ENCODE measurements at places on chromosomes 3 and 15.

- no peak for DNase-seq
These were observed 86.6 kb downstream of the GAP43 start for GRCh38 chr3:115709931-115710330.

DNA sequence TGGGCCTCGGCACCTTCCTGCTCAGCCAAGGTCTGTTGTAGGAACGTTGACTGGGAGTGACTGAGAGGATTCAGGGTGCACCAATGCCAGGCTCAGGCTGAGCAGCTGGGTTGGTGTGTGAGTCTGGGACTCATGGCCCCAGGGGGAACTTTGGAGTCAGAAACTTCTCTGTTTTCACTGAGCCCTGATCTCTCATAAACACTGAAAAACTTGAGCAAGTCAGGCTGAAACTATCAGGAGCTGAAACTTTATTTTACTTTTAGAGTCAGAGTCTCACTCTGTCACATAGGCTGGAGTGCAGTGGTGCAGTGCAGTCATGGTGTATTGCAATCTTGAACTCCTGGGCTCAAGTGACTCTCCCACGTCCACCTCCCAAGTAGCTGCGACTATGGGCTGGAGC, 3.0 kb downstream of the TRAK1 start:
- DNase-seq, result no peak

DNA sequence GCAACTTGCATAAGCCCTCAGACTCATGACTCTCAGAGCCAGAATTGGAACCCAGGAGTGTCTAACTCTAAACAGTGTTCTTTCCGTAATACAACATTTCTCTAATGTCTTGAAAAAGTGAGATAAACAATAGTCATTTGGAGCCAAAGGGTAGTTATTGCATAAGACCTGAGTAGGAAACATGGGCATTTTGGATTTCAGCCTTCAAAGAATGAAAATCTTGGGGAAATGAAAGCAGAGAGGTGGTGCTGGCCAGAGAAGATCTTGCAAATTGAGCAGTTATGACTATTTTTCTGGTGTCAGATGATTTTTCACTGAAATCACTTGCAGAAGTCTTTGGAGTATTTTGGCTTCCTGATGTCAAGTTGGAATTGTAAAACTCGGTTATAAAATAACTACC, 379.4 kb downstream of the DIPK2A start:
- DNase-seq, result no peak

GRCh38 chr3:193884652-193885051, 251.3 kb upstream of the HES1 start:
- no peak for DNase-seq

DNA sequence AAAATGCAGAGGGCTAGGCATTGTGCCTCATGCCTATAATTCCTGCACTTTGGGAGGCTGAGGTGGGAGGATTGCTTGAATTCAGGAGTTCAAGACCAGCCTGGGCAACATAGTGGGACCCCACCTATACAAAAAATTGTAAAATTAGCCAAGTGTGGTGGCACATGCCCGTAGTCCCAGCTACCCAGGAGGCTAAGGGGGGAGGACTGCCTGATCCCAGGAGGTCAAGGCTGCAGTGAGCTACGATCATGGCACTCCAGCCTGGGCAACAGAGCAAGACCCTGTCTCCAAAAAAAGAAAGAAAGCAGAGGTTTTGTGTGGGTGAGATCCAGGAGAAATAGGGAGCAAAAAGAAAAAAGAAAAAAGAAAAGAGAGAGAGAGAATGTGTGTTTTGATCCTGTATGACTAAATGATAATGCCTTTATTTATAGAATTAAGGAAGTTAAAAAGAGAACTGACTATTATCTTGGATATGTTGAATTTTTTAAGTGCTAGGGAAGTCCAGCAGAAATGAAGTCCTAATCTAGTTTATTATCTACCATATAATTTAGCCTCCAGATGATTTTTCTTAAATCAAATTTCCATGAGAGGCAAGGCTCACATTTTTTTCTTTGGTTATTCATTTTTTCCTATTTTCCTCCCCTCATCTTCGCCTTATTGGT, 4.8 kb downstream of the TTBK2 start:
- no peak for DNase-seq

DNA sequence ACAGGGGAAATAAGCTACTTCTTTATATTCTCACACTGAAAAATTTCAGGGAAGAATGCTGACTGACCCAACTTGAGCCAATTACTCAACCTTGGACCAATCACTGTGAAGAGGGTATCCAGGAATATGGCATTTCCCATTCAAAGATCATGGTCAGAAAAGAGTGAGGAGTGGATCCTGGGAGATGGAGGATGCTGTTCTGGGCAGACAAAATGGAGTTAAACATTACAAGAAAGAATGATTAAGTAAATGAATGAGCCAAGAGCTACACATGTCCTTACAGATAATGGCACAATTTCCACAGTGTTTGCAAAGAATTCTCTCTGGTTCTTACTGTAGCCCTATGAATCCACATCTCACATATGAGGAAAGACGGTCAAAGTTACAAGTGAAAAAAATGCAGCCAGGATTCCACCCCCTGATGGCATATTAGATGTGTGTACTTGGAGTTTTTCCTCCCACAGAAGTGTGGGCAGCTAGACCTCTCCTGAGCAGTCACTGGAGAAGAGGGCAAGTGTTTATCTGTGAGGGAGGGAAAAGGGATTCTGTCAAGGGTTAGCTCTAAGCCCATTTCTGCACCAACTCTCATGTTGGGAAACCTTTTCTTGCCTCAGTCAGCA, 33.8 kb downstream of the AMOTL2 start:
- no peak for DNase-seq

DNA sequence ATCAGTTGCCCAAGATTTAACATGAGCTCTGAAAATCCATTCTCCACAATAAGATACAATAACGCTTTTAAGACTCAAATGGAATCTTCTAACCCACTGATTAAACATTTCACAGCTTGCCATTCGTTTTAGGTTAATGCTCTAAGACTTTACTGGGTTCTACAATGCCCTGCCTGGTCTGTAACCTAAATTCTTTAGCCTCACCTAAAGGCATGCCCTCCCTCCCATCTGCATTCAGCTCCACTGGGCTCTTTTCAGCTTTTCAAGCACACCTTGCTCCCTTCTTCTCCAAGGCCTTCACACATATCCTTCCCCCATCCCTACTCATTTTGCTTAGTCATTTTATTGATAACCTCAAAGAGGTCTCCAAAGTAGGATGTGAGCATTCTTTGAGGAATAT, 290.9 kb downstream of the LSAMP start:
- no peak for DNase-seq

DNA sequence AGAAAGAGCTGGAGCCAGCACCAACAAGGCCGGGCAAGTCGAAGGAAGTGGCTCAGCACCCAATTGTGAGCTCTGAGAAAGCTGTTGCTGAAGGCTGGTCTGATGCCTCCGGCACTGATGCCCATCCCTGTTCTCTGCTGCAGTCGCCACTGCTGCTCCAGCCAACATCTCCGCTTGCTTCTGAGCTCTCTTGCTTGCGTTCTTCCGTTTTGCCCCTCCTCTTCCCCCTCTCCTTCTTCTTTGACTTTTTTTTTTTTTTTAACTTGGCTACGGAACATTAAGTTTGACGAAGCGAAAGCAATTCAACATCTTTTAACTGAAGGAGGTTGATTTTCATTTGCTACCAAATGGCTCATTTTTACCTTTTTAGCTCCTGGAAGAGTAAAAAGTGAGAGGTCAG, 442.9 kb downstream of the MCTP2 start:
- DNase-seq, result no peak

- DNase-seq, result no peak
These were observed 43.1 kb upstream of the ALDH1A3 start for GRCh38 chr15:100836501-100836900.

- DNase-seq, result no peak
These were observed at the start of gene LRRFIP2 for GRCh38 chr3:37174532-37175126. Gene LRRFIP2 (minus strand): TSS chr3:37174582. CDS start chr3:37148983, 25,599 bp downstream.

- no peak for DNase-seq
These were observed 38.9 kb upstream of the RNU6-1 start for GRCh38 chr15:67878712-67879206.

DNA sequence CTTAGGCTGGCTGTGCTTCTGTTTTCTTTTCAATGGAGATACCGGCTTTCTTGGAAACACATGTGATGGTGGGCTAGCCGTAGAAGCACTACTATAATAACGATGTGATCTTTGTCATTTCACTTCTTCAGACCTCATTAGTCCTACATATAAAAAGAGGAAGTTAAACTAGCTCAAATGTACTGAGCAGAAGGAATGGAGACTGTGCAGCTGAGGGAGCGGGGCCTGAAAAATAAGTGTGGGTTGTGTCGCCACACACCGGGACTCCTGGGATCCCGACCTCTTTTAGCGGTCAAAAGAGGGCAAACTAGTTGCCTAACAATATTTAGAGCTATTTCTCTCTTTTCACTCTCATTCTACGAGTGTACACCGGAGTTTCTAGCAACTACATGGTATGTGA, 1.0 kb upstream of the RNF7 start:
- DNase-seq, result no peak

- no peak for DNase-seq
These were observed 246.2 kb upstream of the CHRM5 start for GRCh38 chr15:33722005-33722672.

DNA sequence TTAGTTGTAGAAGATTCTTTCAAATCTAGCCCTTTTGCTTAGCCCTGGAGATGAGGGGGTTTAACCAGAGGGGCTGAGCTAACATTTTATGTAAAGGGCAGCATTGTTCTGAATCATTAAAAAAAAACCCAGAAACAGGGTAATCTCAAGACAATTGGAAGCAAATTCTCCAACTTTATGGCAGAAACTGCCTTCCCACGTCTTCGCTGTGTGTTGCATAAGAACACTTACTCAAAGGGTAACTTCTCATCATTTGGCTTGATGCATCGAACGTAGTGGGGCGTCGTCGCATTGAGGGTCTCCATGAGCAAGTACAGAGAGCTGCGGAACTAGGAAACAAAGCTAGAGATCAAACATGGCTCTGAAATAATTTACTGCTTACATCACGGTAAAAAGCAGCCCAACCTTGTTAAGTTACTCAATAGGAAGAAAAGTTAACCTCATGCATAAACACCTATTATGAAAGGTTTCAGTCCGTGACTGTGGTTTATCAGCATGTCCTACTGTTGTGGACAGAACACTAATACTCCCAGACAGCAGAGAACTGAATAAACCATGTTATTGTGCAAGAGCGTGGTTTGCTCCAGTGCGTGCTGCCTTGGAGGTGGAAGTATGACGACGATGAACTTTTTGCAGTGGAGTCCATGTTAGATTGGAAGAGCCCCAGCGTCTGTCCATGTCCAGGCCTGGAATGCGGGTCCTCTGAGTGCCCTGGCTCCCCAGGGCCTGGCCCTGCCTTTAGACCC, 48.7 kb downstream of the MYO5C start:
- no peak for DNase-seq

DNA sequence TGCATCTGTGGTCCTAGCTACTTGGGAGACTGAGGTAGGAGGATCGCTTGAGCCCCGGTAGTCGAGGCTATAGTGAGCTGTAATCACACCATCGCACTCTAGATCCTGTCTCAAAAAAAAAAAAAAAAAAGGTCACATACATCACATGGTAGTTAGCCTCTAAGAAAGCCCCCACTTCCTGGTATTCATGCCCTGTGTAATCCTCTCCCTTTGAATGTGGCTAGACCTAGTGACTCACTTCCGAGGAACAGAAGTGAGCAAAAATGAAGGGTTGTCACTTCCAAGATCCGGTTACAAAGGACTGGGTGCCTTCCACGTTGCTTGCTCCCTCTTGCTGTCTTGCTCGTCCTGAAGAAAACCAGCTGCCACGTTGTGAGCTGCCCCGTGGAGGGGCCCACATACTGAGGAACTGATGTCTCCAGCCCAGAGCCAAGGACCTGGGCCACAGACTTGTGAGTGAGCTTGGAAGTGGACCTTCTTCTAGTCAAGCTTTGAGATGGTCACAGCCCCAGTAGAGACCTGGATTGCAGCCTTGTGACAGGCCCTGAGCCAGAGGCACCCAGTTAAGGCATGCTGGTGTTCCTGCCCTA, 12.6 kb upstream of the LCTL start:
- DNase-seq, result no peak

DNA sequence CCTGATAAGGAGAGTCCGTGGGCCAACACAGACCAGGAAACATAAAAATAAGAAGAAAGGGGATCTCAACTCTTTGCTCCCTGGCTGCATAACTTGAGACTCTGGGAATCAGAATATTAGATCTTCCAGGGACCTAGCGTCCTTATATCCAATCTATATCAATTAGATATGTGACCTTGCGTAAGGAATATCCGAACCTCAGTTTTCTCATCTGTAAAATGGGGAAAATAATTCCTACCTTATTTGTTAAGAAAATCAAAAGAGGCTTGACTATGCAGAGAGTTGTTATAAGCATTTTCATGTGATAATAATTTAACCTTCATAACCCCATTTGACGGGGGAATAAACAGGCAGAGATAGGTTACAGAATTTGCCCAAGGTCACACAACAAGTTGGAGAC, 7.1 kb upstream of the LIPC start:
- no peak for DNase-seq

DNA sequence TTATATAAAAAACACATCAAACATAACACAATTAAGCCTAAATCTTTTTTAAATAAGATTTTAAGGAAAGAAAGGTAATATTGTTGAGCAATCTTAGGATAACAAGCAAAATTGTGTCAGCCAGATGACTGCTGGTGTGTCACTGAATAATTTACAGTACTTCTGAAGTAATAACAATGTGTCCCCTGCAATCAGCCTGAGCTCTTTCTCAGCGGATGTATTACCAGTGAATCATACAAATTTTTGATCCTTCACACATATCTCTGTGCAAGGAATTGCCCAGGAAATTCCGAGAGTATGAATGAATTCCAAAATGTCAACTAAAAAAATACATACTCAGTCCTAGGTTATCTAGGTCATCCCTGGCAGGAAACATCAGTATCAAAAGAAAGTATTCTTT, 76.6 kb upstream of the PTX3 start:
- DNase-seq, result no peak

DNA sequence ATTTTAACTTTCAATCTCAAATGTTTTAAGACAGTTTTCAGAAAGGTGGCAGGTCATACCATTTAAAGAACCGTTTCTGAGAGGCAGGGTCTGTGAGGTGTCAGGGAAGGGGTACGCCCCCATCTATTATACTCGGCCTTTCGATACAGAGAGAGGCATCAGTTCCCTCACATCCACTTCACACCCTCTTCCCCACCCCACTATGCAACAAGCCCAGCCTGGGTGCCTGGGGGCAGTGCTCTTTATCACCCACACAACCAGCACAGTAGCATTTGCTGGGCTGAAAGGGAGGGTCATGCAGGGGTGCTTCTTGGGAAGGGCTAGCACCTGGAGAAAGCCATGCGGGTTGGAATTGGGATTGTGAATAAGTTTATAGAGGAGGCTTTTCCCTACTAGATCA, 56.0 kb upstream of the KCNMB2 start:
- DNase-seq, result no peak

All from stimulated activated CD4-positive, alpha-beta T cell treated with anti-CD3 and anti-CD28 coated beads, Interleukin-2, amount 100 ng/mL, for 24 hours (primary cell).